ENCODE measurements at places on chromosomes 4 and X. TPM values are rescaled to one million over a fixed set of nuclear protein-coding genes. Genes with fewer than 3 reads are reported as not detected.

- no peaks in the 10 kb centered on the region for H3K36me3 ChIP-seq
- no peak overlapping the region for H3K27ac ChIP-seq
- no peak overlapping the region for H3K4me3 ChIP-seq
- H3K4me1 ChIP-seq: no peaks in the 10 kb centered on the region
- H3K27me3 ChIP-seq: peaks cover 4% of the 10 kb centered on the region
Observed at GRCh38 chr4:55083735-55084134, 41.7 kb downstream of the KDR start.

GRCh38 chr4:37169956-37170355 lies 74.6 kb upstream of the NWD2 start:
- H3K4me1 ChIP-seq: no peaks in the 10 kb centered on the region
- no peak for DNase-seq
- H3K27ac ChIP-seq: no peak overlapping the region
- H3K27me3 ChIP-seq: no peaks in the 10 kb centered on the region
- no peak overlapping the region for H3K4me3 ChIP-seq

AMTN gene
- total RNA-seq: not detected

DNA sequence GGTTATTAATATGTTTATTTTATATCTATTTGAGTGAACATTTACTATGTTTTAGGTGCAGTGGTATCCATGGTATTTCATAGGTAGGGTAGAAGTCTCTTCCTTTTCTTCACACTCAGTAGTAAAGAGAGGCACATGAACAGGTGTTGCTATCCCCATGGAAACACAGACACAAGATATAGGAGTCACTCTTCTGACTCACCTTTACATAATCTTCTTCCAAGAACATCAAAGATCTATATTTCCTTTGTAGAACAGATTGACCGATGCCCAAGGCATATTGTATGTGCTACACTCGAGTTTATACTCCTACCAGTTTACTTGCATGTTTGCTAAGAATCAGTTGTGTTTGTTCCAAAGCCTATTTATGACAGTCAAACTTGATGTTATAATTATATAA lies 1997.4 kb downstream of the C4orf33 start:
- DNase-seq: no peak
- H3K27me3 ChIP-seq: no peaks in the 10 kb centered on the region
- H3K4me1 ChIP-seq: no peaks in the 10 kb centered on the region

DNA sequence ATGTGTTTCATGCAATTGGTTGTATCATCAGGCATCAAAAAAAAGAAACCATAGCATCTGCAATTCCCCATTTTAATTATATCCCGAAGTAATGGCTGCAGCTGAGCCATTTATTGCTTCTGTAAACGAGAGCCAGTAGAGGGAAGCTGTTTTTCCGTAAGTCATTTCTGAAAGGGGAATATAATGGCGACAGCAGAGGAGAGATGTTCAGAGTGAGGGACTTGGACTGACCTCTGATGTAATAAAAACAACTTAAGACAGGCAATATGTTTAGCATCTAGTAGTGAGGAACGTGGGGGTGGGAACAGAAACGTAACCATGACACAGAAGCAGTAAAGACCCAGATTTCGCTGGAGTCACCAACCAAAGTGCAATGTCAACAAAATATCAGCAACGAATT lies 31.5 kb upstream of the NAA11 start:
- H3K4me3 ChIP-seq: no peak overlapping the region
- no peaks in the 10 kb centered on the region for H3K4me1 ChIP-seq
- DNase-seq: no peak

CLNK gene
- total RNA-seq: 0.07 TPM

GRCh38 chr4:164357957-164358356 lies 396.0 kb upstream of the SMIM31 start:
- H3K4me1 ChIP-seq: no peaks in the 10 kb centered on the region
- no peak for DNase-seq
- no peaks in the 10 kb centered on the region for H3K27me3 ChIP-seq
- no peak overlapping the region for H3K27ac ChIP-seq
- no peak overlapping the region for H3K4me3 ChIP-seq
- H3K36me3 ChIP-seq: no peaks in the 10 kb centered on the region

GRCh38 chr4:82744284-82744968 lies 54.2 kb downstream of the SCD5 start:
- no peaks in the 10 kb centered on the region for H3K36me3 ChIP-seq
- no peak overlapping the region for H3K4me3 ChIP-seq
- no peaks in the 10 kb centered on the region for H3K4me1 ChIP-seq
- no peak for DNase-seq
- no peaks in the 10 kb centered on the region for H3K27me3 ChIP-seq

DNA sequence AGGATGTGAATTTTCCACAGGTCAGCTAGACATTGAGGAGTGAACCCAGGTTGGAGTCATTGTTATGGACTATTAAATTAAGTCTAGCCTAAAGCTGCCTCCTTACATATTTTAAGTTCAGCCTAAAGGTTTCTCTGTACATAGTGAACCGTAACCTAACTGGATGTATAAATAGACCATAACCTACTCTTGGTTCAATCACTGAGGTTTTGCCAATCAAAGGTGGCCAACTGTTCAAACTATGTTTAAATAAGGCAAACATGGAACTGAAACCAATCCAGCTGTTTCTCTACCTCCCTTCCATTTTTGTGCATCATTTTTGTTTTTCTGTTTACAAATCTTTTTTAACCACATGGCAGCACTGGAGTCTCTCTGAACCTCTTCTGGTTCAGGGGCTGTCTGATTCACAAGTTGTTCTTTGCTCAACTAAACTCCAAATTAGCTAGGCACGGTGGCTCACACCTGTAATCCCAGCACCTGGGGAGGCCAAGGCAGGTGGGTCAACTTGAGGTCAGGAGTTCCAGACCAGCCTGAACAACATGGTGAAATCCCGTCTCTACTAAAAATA lies 43.9 kb upstream of the SFRP2 start:
- H3K27me3 ChIP-seq: no peaks in the 10 kb centered on the region
- no peaks in the 10 kb centered on the region for H3K4me1 ChIP-seq
- no peak overlapping the region for H3K4me3 ChIP-seq
- DNase-seq: no peak
- no peak overlapping the region for H3K27ac ChIP-seq

GRCh38 chr4:46900082-46900481 lies 9.0 kb downstream of the COX7B2 start:
- H3K4me1 ChIP-seq: no peaks in the 10 kb centered on the region
- H3K27ac ChIP-seq: no peak overlapping the region
- DNase-seq: no peak
- H3K36me3 ChIP-seq: no peaks in the 10 kb centered on the region
- no peaks in the 10 kb centered on the region for H3K27me3 ChIP-seq
- H3K4me3 ChIP-seq: no peak overlapping the region

DNA sequence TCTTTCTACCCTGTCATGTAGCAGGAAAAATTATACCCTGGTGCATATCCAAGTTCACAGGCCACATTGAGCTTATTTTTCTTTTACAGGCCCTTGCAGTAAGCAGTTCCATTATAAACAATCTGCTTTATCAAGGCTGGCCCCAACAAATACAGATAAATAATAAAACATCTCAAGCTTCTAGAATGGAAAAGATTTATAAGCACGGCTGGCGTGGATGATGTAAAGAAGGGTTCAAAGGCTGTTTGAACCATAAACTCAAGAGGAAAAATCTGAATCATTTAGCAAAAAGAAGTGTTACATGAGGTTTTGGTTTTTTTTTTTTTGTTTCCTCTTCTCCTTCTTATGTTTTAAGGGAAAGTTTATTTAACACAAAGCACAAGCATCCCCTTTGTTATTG lies 109.7 kb downstream of the UNC5C start:
- no peak overlapping the region for H3K27ac ChIP-seq
- no peak for DNase-seq
- no peaks in the 10 kb centered on the region for H3K27me3 ChIP-seq
- H3K4me1 ChIP-seq: no peaks in the 10 kb centered on the region
- H3K36me3 ChIP-seq: no peaks in the 10 kb centered on the region

GAB1 gene
- 1.2 TPM for total RNA-seq
